ENCODE measurements at places on chromosomes 6 and 20. TPM values are rescaled to one million over a fixed set of nuclear protein-coding genes. Genes with fewer than 3 reads are reported as not detected.

VGLL2 gene
- total RNA-seq: not detected

ANKRD6 gene
- total RNA-seq: 9.1 TPM

SEL1L2 gene
- total RNA-seq: not detected

FOXF2 gene
- not detected for total RNA-seq

MATN4 gene
- total RNA-seq: not detected
